ENCODE measurements at places on chromosomes 4 and X.

DNA sequence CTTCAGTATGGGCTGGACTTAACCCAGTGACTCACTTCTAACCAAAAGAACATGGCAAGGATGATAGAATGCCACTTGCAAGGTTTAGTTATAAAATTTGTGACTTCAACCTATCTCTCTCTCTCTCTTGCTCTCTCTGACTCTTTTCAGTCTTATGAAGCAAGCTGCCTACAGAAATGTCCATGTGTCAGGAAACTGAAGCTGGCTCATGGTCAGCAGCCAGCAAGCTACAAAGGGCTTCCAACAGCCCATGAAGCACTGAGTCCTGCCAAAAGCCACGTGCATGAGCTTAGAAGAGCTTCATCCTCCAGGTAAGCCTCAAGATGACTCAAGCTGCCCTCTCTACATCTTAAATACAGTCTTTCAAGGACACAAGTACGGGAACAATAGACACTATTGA is 100.3 kb downstream of the HS3ST1 start:
- no peak for DNase-seq

DNA sequence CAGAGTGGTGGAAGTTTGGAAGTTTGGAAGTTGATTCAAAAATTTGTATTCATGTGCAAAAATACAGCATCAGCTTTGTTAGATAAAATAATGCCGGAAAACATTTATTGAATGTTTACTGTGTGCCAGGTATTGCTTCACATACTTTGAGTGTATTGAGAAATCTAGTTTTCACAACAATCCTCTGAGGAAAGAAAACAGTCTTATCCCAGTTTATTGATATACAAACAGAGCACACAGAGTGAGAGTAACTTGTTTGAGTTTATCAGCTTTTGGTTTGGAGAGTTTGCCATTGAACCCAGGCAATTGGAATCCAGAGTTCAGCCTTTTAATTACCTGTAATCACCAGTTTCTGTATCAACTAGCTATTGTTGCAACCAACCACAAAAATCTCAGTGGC is 127.2 kb upstream of the RPS6KA3 start:
- DNase-seq, result no peak

GRCh38 chrX:103663981-103664762 is 22.3 kb downstream of the MORF4L2 start:
- DNase-seq, result no peak

GRCh38 chr4:45578874-45579273 is 545.0 kb downstream of the GABRG1 start:
- DNase-seq, result no peak

- DNase-seq, result peak; percentile 59
These were observed 93.8 kb downstream of the PDGFRA start for GRCh38 chr4:54322818-54323417.

DNA sequence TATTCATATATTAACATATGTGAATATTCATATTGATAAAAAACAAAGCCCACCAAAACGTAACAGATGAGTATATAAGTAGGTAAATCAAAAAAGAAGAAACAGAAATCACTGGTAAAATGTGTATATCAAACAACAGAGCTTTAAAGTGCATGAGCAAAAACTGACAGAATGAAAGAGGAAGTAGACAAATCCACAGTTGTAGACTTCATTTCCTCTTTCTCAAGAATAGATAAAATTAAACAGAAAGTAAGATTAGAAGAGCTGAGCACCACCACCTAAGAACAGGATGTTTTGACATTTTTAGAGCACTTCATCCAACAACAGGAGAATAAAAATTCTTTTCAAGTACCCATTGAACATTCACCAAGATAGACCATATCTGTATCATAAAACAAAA is 64.6 kb downstream of the CNKSR2 start:
- no peak for DNase-seq

- DNase-seq, result no peak
These were observed 233.8 kb downstream of the FSTL5 start for GRCh38 chr4:161929956-161930355.

DNA sequence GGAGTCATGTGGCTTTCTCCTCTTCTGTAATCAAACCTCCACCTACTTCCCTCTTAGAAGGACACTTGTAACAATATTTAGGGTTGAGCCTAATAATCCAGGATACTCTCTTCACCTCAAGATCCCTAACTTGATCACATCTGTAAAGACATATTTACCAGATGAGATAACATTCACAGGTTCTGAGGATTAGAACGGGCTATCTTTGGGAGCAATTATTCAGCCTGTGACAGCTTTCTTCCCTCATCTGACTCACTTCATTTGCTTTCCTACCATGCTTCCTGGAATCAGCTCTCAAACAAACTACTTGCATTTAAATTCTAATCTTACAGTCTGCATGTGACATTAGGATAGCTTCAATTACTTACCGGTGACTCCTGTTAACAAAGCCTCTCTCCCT is 133.5 kb upstream of the NDST3 start:
- DNase-seq, result no peak

- DNase-seq, result no peak
These were observed 350.4 kb downstream of the SPRY1 start for GRCh38 chr4:123747016-123747415.

GRCh38 chrX:84487365-84488353 is 14.6 kb downstream of the HDX start:
- no peak for DNase-seq

GRCh38 chr4:180766944-180767729 is 1476.1 kb upstream of the TENM3 start:
- DNase-seq, result no peak

DNA sequence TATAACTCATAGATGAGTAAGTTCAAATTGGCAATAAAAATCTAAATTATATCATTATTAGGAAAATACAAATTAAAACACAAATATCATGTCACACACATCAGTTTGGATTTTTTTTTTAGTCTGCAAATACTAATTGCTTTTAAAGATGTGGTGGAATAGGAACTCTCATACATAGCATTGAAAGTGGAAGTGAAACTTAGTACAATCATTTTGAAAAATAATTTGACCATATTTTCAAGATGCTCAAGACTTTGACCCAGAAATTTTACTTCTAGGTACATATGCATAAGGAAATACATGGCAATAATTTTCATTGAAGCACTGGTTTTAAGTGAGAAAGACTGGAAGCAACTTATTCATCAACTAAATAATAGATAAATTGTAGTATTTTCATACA is 147.5 kb upstream of the SMIM31 start:
- DNase-seq, result no peak

All from nucleus accumbens (tissue), 56 donors.